Central memory CD4-positive, alpha-beta T cell (primary cell): ENCODE measurements at places on chromosomes 12 and 14.

DNA sequence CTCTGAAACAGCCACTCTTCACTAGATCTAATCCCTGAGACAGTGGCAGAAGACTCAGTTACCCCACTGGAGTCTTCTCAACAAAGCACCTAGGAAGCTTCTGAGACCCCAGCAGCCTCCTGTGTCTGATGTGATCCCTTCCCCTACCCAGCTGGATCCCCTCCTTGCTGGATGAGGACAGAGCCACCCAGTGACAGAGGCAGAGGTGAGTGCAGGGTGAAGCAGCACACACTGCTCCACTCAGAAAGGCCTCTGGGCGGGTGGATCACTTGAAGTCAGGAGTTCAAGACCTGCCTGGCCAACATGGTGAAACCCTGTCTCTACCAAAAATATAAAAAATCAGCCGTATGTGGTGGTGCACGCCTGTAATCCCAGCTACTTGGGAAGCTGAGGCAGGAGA lies 2.7 kb downstream of the SPRYD3 start:
- DNase-seq, result no peak

- DNase-seq, result peak; percentile 49
Measured at GRCh38 chr12:109714141-109714912, 702 bp downstream of the FAM222A start.

DNA sequence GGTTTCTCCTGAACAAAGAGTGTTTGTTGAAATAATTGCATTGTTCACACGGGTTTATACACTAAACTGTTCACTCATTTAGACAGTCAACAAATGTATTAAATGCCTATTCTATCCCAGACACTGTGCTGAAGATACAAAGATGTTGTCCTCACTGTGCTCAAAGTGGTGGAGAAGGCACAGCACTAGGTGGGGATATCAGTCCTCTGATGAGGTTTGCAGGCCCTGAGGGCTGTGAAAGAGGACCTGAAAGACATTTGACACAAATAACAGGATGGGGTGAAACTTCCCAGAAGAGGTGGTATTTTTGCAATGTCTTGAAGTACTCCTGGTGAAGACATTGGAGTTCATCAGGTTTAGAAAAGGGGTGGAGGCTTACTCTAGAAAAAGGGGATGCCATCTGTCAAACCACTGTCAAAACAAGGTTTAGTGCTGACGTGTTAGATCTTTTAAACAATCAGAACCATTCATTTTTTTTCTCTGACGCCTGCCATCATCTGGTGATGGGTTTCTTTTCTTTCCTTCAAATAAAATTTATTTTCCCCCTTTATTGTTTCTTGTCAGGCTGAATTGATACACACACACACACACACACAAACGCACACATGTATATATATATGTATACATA lies 69.5 kb downstream of the ACSS3 start:
- DNase-seq, result no peak

DNA sequence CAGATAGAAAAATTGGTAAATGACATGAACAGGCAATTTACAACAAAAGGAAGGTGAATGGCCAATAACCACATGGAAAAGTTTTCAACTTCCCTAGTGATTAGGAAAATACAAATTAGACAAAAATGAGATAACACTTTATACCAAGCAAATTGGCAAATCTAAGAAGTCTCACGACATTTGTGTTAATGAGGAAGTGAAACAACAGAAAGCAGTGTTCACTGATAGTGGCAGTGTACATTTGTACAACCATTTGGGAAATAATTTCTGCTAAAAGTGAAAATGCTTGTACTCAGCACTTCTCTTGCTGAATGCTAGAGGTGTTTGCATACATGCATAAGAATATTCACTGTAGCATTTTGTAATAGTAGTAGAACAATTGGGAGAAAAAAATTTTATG lies 126.6 kb downstream of the LLPH start:
- DNase-seq, result no peak

DNA sequence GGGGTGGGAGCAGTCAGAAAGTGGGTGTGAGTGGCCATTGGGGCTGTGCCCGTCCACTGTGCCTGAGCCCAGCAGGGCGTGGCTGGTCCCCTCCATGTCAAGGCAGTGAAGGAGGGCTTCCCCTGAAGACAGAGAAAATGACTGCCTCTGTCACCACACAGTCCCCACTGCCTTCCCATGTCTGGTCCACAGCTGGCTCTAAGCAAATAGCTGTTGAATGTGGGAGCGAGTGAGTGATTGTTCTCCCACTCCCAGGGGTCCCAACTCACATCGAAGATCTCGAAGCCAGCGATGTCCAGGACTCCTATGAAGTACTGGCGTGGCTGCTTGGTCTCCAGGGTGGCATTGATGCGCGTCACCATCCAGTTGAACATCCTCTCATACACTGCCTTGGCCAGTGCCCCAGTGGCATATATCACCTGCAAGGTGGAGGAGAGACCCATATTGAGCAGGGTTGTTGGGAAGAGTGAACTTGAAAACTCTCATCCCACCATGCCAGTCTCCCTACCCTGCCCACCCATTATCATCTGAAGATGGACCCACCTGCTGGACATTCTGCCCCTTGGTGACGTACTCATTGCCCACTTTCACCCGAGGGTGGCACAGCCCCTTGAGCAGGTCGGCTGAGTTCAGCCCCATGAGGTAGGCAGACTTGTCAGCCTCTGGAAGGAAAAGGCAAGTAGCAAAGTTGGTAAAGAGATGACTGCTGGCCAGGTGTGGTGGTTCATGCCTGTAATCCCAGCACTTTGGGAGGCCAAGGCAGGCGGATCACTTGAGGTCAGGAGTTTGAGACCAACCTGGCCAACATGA lies 6.6 kb downstream of the MYH7 start:
- DNase-seq, result no peak

DNA sequence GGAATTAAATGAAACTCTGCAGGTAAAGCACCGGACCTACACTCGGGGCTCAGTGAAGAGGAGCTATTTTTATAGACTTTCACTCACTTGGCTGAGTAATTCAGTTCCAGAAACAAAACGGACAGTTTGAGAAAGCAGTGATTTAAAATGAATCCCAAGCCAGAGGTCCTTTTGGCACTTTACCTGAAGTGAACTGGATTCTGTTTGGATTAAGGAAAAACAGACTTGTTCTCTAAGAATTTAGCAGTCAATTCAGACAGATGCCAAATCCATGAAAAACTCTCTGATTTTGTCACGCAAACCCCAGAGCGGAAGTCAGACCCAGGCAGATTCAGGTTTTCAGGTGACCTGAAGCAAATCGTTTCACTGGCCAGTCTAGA lies 4.9 kb upstream of the VASH1 start:
- no peak for DNase-seq

- DNase-seq, result no peak
Measured at GRCh38 chr14:89331398-89331797, 85.6 kb downstream of the FOXN3 start.

DNA sequence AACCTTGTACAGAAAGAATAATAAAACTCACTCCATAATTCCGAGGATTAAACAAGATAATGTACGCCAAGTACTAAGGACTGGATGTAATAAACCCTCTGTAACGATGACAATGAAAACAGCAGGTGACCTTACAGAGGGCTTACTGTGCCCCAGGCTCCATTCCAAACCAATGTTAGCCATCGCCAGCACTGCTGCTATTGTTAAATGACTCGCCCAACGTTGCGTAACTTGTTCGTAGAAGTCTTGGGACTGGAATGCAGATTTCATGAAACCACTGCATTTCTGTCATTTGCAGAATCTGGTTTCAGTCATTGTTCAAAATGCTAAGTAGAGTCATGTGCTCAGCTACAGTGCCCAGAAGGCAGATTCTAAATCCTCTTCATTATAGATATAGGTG lies 728 bp upstream of the STON2 start:
- DNase-seq, result no peak

DNA sequence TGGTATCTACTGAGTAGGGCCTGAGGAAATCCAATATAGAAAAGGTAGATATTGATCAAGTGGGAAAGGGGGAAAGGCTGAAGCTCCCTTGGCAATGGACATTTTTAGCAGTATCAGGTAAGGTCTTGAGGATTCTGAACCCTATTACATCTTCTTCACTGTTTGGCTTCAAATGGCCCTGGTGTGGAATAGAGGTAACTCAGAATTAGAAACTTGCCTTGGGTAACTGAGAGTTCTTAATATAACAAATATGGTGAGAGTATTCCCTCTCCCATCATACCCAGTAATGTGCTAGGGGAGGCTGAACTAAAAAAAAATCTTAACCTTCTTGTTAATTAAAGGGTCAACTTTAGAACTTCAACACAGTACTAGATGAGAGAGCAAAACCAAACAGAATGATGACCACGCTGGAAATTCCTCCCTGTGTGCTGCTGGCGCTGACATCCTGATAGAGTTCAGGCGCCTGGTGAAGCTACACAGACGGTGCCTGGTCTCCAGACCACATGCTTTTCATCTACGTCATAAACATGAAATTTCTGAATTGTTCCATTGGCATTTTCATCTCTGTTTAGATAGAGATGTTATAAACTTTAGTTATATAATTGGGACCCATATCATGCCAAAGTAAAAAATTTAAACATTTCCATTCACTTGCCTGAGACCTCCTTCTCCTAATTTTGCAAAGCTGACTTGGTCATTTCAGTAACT lies 128.3 kb downstream of the AKAP6 start:
- DNase-seq, result no peak
